ENCODE measurements at places on chromosomes 1 and 21.

- no peak overlapping the region for H3K27ac ChIP-seq
- H3K4me3 ChIP-seq, result no peak overlapping the region
- H3K27me3 ChIP-seq, result peaks cover 21% of the 10 kb centered on the region
- DNase-seq, result no peak
- no peaks in the 10 kb centered on the region for H3K36me3 ChIP-seq
- peaks cover 6% of the 10 kb centered on the region for H3K4me1 ChIP-seq
Measured at GRCh38 chr1:211647711-211648121, 27.7 kb downstream of the NEK2 start.

- H3K27me3 ChIP-seq, result no peaks in the 10 kb centered on the region
- peak; percentile 68 for DNase-seq
- no peaks in the 10 kb centered on the region for H3K4me1 ChIP-seq
- H3K4me3 ChIP-seq, result no peak overlapping the region
Measured at GRCh38 chr1:156797212-156797871, 19.3 kb downstream of the SH2D2A start.

DNA sequence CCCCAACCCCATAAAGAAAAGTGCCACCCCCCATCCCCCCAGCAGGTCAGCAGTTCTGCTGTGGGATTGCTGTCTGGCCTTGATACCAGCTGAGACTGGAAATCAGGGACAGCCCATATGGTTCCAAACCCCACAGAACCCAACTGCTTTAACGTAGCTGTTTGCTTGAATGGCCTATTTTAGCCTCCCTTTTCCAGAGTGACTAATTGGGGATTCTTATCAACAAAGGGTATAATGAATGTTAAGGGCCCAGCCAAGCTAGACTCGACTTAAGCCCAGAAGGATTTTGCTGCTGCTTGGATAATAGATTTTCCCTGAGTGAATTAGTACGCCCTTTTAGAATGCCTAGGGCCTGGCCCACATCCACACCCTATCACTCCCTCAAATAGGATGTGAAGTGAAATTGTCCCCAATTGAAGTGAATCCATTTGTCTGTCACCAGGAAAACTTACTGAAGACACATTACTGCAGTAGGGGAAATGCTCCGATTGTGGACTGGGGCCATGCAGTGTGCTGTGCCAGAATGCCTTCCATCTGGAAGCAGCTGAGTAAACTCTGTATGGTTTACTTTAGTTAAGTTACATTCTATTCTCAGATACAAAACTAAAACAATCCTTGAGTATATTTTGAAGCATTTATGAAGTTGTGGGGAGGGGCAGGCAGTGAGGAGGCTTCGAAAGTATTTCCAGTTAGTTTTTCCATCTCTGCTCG, 156.9 kb downstream of the DHRS3 start:
- H3K36me3 ChIP-seq, result peaks cover 45% of the 10 kb centered on the region
- H3K27ac ChIP-seq, result no peak overlapping the region
- H3K4me3 ChIP-seq, result no peak overlapping the region
- H3K27me3 ChIP-seq, result no peaks in the 10 kb centered on the region
- H3K4me1 ChIP-seq, result no peaks in the 10 kb centered on the region
- DNase-seq, result no peak

DNA sequence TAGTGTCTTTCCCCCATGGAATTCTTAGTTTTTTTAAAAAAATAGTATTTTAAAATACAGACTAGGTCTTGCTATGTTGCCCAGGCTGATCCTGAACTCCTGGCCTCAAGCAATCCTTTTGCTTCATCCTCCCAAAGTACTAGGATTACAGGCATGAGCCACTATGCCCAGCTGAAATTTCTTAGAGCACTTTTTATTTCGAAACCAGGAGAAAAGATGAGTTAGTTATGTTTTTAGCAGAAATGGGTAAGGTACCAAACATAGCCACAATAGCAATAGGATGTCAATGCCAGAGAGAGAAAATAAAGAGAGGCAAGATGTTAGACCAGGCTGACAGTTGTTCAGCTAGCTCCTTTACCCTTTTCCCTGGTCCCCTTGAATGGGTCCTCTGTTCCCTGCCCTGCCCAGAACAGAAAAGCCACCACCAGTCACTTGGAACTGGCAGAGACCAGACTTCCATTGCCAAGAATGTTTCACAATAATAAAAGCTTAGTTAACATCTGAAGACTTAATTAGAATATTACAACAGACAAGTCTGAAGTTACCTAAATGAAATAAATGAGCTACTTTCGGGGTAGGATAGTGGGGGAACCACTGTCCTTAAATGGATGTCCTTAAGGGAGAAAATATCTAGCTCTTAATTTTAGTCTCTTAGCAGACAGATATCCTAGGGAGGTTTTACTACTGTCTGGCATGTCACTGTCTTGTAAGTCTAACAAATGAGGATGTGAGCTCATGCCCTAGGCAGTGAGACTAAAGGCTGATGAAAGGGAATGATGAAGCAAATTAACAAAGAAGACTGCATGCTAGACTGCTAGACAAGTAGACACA, 54.3 kb downstream of the ABL2 start:
- H3K36me3 ChIP-seq, result no peaks in the 10 kb centered on the region
- H3K4me3 ChIP-seq, result no peak overlapping the region
- no peaks in the 10 kb centered on the region for H3K4me1 ChIP-seq
- no peak for DNase-seq

DNA sequence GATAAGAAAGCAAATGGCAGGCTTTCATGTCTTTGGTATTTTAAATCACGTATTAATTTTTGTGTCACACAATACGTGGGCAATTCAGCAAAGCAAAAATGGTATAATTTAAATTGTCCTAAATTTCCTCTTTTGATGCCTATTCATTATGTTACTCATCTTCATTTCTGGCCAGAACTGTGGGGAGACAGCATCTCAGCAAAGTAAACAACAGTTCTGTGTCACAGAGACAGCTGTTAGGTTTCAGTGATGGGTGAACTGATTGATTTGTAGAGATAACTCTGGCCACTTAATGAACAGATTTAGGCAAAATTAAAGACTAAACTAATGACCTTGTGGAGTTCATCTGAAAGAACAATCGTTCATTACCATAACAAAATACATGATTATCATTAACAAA, 49.2 kb downstream of the FH start:
- no peaks in the 10 kb centered on the region for H3K4me1 ChIP-seq
- no peaks in the 10 kb centered on the region for H3K27me3 ChIP-seq
- no peak overlapping the region for H3K4me3 ChIP-seq

DNA sequence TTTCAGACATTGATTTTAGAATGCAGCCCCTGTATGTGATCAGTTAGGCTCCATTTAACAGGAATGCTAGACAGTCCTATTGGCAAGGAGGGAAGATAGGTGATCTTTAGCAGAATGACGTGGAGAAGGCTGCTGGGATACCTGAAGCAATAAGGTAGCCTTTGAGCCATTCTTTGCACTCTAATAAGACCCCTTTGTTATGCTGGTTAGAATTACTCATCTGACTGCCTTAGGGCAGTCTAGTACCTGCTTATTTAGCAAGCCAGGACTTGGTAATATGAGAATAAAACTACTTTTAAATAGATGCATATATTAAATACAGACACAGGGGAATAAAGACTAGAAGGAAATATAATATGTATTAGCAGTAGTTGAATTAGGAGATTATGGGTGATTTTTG, 29.1 kb downstream of the NGF start:
- no peaks in the 10 kb centered on the region for H3K36me3 ChIP-seq
- DNase-seq, result no peak
- H3K27me3 ChIP-seq, result no peaks in the 10 kb centered on the region
- H3K27ac ChIP-seq, result no peak overlapping the region
- H3K4me1 ChIP-seq, result no peaks in the 10 kb centered on the region

- DNase-seq, result no peak
- no peak overlapping the region for H3K27ac ChIP-seq
- H3K36me3 ChIP-seq, result no peaks in the 10 kb centered on the region
- H3K4me3 ChIP-seq, result no peak overlapping the region
Measured at GRCh38 chr1:52892424-52893215, 28.9 kb downstream of the ECHDC2 start.

- H3K27ac ChIP-seq, result no peak overlapping the region
- no peaks in the 10 kb centered on the region for H3K27me3 ChIP-seq
- no peaks in the 10 kb centered on the region for H3K36me3 ChIP-seq
- DNase-seq, result no peak
Measured at GRCh38 chr1:224517171-224517570, 82.6 kb upstream of the WDR26 start.

DNA sequence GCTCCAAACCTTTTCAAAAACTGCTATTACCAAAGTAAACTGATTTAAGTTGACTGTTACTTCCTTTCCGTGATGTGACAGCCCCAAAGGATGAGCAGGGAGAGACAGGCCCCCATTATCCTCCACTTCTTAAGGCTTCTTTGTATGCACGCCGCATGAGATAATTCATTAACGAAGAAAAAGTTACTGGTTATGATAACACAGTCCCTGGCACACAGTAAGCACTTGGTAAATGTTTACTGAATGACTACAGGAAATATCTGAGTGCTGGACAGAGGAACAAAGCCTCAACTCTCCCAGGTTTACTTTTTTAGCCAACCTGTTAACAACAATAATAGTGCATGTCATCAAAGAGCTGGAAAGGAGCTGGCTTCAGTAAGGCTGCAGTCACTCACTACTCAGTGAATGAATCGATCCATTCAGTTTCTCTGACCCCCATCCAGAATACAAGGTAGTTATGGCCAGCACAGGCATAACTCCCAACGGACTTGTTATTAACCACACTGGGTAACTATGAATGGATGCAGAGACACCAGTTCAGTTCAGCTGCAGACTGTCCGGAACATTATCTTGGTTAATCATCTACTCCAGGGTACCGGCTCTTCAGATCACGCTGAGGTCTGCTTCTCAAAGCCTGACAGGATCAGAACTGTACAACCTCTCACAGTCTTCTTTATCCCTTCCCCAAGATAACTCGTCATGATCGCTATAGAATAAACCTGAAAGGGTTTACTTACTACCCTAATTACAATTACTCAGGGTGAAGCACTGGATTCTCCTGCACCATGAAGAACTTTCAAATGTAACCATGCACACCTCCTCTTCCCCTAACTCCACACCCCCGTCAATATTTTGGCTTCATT, 58.3 kb downstream of the TGFBR3 start:
- no peaks in the 10 kb centered on the region for H3K36me3 ChIP-seq

DNA sequence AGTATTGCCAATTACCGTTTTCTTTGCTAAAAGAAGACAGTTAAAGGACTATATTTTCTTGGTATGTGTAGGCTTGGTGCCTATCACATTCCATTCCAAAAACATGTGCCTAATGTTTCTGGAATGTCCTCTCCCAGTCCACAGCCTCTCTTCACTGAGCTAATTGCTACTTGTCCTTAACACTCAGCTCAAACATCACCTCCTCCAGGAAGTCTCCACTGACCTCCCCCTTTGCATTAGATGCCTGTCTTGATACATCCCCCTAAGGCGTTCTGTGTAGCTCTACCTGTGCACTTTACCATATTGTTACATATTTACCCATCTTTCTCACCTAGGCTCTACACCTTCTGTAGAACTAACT, 195.6 kb upstream of the CAMK1G start:
- no peaks in the 10 kb centered on the region for H3K27me3 ChIP-seq
- H3K36me3 ChIP-seq, result no peaks in the 10 kb centered on the region
- DNase-seq, result no peak
- H3K4me1 ChIP-seq, result no peaks in the 10 kb centered on the region
- H3K27ac ChIP-seq, result no peak overlapping the region

DNA sequence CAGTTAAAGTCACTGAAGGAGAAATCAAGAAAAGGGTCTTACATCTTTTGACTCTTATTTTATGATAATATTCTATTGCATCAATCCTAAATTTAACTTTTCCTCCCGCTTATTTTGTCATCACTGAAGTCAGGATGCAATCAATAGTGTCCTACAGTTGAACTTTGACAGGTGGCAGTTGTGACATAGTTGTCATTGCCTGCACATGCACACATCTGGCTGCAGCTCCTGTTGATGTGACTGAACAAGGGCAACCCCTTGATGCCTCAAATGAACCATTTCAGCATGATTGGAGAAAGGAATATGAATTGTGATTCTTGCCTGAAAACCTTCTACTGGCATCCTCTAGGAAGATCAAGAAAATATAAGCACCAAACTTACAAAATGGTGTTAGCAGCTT, 157.7 kb downstream of the NTNG1 start:
- H3K36me3 ChIP-seq, result no peaks in the 10 kb centered on the region
- H3K4me3 ChIP-seq, result no peak overlapping the region
- no peak overlapping the region for H3K27ac ChIP-seq
- DNase-seq, result no peak
- H3K27me3 ChIP-seq, result no peaks in the 10 kb centered on the region

GRCh38 chr1:87151500-87152421, 176.9 kb upstream of the LMO4 start:
- no peak for DNase-seq
- no peaks in the 10 kb centered on the region for H3K36me3 ChIP-seq
- H3K27me3 ChIP-seq, result no peaks in the 10 kb centered on the region
- no peak overlapping the region for H3K27ac ChIP-seq
- H3K4me1 ChIP-seq, result no peaks in the 10 kb centered on the region

- H3K4me1 ChIP-seq, result no peaks in the 10 kb centered on the region
- no peaks in the 10 kb centered on the region for H3K27me3 ChIP-seq
- H3K36me3 ChIP-seq, result no peaks in the 10 kb centered on the region
- H3K27ac ChIP-seq, result no peak overlapping the region
- H3K4me3 ChIP-seq, result no peak overlapping the region
- DNase-seq, result no peak
Measured at GRCh38 chr1:75522389-75522788, 88.5 kb downstream of the SLC44A5 start.

GRCh38 chr21:41045534-41046268, 122.3 kb upstream of the BACE2 start:
- no peaks in the 10 kb centered on the region for H3K36me3 ChIP-seq
- no peaks in the 10 kb centered on the region for H3K4me1 ChIP-seq
- no peak overlapping the region for H3K4me3 ChIP-seq

GRCh38 chr1:7199077-7199779, 414.0 kb downstream of the CAMTA1 start:
- no peaks in the 10 kb centered on the region for H3K27me3 ChIP-seq
- DNase-seq, result no peak
- no peak overlapping the region for H3K27ac ChIP-seq
- no peaks in the 10 kb centered on the region for H3K4me1 ChIP-seq
- H3K36me3 ChIP-seq, result no peaks in the 10 kb centered on the region

DNA sequence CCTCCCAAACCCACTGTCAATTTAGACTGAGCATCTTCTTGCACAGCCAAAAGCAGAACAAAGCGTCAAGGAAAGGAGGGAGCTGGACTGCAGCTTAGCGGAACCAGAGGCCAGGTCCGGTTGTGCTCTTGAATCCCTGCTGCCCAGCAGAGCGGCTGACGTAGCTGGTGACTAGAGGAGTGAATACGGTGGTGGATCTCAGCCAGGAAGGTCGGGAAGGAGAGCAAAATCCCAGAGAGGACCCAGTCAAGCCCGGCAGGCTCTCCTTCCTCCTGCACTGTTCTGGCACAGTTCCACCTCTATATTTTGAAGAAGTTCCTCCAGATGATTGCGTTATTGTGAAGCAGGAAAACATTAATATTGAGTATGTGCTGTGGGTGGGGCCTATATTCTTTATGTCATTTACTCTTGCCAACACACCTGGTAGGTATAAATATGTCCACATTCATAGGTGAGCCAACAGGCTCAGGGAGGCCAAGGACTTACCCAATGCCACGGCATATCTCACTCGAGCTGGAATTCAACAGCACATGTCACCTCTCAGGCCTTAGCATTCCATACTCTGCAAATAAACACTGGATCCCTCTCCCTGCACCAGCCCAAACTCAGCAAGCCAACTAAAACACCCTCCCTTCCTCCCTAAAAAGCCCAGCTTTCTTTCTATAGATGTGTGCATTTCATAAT, 23.6 kb upstream of the ABCB10 start:
- H3K4me3 ChIP-seq, result no peak overlapping the region
- no peak overlapping the region for H3K27ac ChIP-seq
- H3K27me3 ChIP-seq, result no peaks in the 10 kb centered on the region

Data from DND-41 (cell line).